ENCODE measurements at places on chromosomes 16 and 17.

DNA sequence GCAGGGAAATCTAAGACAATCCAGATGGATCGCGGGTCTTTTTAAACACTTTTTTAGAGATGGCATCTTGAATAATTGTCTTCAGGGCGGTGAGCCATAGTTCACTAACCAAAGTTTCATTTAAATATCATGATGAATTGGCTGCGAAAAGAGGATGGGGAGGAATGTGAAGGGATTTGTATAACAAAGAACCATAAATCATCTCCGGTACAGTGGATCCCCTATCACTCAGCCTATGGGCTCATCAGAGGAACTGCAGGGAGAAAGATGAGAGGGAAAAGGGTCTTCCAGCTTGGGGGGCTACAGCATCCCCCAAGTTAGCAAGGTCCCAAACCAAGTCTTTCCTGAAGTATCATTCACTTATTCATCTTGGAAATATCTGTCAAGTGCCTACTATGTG is 16.7 kb upstream of the DDX52 start:
- no peak for DNase-seq

GRCh38 chr16:15523092-15523541 is 88.7 kb downstream of the BMERB1 start:
- no peak for DNase-seq

- peak; percentile 3 for DNase-seq
Measured at GRCh38 chr16:23803591-23804123, 32.1 kb upstream of the PRKCB start.

DNA sequence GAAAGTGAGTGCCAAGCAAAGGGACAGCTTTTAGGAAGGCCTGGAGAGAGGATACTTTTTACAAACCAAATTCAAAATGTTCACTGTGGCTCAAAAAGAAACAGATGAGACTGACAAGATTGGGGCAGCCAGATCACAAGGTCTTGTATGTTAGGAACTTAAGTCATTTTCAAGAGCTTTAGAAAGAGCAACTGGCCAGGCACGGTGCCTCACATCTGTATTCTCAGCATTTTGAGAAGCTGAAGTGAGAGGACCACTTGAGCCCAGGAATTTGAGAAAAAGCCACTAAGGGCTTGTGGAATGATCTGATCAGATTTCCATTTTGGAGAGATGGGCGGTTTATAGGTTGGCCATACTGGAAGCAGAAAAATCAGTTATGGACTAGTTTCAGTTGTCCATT is 17.2 kb downstream of the SPAG9 start:
- no peak for DNase-seq

DNA sequence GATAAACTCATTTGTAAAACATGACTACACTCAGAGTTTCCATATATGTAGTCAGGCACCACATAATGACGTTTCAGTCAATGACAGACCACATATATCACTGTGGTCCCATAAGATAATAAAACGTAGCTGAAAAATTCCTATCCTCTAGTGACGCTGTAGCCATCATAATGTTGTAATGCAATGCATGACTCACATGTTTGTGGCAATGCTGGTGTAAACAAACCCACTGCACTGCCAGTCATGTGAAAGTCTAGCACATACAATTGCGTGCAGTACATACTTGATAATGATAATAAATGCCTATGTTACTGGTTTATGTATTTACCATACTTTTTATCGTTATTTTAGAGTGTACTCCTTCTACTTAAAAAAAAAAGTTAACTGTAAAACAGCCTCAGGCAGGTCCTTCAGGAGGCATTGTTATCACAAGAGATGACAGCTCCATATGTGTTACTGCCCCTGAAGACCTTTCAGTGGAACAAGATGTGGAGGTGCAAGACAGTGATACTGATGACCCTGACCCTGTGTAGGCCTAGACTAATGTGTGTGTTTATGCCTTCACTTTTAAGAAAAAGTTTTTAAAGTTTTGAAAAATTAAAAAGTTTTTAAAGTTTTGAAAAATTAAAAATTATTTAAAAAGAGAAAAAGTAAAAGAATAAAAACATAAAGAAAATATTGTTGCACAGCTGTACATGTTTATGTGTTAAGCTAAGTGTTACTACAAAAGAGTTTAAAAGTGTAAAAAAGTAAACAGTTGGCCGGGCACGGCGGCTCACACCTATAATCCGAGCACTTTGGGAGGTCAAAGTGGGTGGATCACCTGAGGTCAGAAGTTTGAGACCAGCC is 9.0 kb downstream of the STAT5B start:
- peak; percentile 83 for DNase-seq

Measured in fibroblast of skin of right biceps (primary cell).